ENCODE measurements at places on chromosomes 16 and 17.
A peak's percentile ranks its signal among the peaks of the same experiment; 100 is the strongest.

DNA sequence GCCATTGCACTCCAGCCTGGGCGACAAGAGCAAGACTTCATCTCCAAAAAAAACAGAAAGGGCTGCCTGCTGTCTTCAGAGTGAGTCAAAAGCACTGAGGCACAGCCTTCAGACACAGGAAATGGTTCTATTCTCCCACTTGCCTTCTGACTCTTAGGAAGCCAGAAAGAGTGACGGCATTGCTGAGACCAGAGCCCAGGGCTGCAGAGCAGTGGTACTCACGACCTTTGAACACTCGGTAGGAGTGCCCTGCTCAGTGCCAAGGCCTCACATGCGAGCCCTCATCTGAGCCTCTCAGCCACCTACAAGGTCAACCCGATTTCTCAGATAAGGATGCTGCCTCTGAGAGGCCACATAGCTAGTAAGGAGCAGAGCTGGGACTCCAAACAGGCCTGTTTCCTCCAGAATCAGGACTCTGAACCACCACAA, 3.5 kb upstream of the ITGAE start:
- no peak for DNase-seq

DNA sequence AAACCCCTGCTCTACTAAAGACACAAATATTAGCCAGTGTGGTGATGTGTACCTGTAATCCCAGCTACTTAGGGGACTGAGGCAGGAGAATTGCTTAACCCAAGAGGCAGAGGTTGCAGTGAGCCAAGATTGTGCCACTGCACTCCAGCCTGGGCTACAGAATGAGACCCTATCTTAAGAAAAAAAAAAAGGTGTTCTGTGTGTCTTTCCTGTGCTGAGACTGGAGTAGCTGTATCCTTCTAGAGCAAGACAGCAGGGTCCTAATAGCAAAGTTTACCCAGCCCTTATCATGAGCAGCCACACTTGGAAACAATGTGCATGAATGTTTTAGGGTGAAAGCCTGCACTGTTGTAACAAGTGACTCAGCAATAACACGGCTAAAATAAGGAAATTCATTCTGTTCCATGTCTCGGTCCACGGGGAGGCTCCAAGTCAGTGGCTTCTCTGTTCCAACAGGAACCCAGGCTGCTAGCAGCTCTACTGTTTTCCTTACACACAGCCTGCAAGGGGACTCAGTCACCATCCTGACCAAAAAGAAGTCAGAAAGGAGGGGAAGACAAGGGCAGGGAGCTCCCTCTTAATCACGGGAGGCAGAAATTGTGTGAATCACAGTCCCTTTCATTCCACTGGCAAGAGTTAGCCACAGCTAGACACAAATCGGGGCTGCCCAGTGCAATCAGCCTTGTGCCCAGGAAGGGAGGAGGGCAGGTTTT, 7.1 kb upstream of the SLC5A11 start:
- no peak for DNase-seq

DNA sequence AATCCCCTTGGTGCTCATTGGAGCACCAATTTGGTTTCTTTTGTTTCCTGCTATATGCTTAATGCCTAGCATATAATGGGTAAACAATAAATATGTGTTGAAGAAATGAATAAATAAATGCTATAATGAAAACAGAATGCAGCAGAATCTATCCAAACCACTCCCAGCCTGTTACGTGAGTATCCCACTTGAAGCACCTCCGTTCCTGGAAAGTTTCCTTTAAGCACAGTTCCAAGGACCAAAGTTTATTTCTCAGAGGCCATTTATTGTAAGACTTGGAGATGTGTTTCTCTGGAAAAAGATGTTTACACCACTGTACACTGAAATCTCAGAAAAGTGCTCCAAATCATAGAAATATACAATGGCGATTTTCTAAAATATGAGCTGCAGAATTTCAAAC, 187.0 kb downstream of the SOX9 start:
- DNase-seq: no peak

DNA sequence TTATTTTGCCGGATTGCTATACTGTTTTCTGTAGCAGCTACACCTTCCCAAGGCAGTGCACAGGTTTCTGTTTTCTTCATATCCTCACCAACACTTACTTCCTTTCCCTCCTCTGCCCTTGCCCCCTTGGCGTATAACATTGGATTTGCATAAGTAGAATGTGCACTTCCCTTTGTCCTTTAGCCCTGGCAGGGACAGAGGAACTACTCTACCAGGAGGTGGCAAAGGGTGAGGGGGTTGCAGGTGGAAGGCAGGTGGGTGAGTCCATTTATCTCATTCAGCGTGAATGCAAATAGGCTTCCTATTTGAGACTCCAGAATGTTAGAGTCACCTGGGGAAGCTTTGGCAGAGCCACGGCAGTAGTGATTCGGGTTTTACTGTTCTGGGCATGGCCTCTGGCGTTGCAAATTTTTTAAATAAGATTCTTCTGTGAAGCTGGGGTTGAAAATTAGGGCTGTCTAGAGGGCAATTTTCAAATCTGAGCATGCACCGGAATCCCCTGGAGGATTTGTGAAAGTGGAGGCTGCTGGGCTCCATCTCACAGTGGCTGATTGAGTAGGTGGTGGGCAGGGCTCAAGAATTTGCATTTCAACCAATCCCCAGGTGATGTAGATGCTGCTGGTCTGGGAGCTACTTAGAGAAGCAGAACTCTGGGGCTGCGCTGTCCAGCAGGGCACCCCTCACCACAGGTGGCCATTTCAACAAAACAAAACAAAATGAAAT, 84.7 kb downstream of the PLCG2 start:
- peak; percentile 57 for DNase-seq

- no peak for DNase-seq
Observed at GRCh38 chr16:27174007-27174406, 29.3 kb upstream of the KDM8 start.

DNA sequence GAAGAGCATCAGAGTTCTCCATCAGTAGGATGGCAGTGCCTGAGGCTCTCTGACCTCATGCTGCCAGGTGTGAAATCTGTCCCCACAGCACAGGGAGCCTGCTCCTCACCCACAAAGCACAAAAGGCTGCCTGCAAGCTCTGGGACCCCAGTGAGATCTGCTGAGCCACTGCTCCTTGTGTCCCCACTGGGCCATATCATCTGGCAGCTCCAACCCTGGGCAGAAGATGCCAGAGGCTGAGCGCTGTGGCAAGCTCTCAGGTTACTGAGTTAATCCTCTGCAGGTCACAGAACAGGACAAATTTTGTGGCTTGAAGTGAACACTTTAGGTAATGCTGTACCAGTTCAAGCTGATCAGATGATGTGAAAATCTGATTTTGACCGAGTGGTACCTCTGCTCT, 26.7 kb upstream of the ERN1 start:
- no peak for DNase-seq

DNA sequence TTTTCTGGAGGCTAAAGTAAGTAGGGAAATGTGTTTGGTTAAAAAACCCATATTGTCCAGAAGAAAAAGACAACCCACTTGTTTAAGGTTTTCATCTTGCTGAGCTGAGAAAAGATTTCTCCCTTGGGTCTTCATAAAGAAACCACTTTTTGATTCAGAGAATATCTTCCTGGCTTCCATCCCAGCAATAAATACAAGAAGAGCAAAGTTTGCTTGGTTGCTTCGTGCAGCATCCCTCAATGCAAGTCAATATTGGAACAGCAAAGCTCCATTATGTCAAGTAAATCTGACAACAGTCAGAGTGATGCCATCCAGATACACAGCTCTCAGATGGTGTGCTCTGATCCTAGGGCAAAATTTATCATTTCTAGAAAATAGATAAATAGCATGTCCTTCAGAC, 118.9 kb upstream of the PIRT start:
- no peak for DNase-seq

DNA sequence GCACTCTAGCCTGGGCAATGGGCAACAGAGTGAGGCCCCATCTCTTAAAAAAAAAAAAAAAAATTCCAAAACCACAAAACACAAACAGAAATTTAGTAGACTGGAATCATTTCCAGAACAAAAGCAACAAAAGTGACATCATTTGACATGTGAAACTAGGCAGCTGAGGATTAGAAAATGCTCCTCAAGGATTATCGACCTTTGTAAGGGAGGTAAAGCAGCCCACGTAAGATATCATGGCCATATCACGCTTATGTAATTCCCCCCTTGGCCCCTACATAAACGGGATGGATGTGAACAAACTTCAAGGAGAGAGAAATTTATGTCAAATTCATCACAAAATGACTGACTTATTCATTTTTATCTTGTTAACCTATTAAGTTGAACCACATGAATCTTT, 83.3 kb downstream of the WDR59 start:
- no peak for DNase-seq

GRCh38 chr16:69179328-69180010, 7.5 kb upstream of the SNTB2 start:
- DNase-seq: no peak

- no peak for DNase-seq
Observed at GRCh38 chr17:8622191-8622590, 8.3 kb downstream of the MYH10 start.

- DNase-seq: no peak
Observed at GRCh38 chr17:58755269-58755576, 431 bp upstream of the PPM1E start.

DNA sequence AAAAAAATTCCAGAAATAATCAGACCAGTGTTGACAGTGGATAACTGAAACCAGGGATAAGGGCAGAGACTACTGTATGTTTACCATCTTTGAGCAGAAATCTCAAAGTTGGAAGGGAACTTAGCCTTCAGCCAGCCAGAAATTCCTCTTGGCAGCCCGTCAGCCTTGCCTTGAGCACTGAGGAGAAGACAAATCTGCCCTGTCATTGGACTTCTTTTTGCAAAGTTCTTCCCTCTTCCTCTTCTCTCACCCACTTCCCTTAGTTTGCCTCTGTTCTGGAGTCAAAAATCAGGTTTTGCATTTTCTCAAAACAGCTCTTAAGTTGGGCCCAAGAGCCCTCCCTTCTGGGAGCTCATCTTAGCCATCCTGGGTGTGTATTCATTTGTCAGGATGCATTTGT, 6.2 kb downstream of the TUFM start:
- DNase-seq: no peak

- peak; percentile 22 for DNase-seq
Observed at GRCh38 chr16:19071811-19072777, 4.7 kb downstream of the COQ7 start.

- no peak for DNase-seq
Observed at GRCh38 chr16:70657956-70658355, 11.6 kb downstream of the IL34 start.

DNA sequence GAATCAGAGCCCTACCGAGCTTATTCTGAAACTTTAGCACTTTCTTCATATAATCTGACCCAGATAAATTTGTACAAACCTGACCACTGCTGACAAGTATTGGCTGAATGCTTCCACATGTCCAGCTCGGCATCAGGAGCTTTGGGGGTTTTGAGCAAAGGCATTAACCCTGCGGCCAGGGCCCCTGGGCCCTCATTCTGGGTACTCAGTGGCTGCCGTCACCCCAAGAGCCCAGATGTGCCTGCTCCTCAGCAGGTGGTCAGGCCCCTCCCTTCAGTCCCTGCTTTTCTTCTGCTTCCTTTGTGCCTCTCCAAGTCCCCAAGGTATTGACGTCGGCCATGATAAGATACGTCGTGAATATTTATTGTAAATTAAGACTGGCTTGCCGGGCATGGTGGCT, 47.3 kb upstream of the CHMP6 start:
- DNase-seq: no peak

DNA sequence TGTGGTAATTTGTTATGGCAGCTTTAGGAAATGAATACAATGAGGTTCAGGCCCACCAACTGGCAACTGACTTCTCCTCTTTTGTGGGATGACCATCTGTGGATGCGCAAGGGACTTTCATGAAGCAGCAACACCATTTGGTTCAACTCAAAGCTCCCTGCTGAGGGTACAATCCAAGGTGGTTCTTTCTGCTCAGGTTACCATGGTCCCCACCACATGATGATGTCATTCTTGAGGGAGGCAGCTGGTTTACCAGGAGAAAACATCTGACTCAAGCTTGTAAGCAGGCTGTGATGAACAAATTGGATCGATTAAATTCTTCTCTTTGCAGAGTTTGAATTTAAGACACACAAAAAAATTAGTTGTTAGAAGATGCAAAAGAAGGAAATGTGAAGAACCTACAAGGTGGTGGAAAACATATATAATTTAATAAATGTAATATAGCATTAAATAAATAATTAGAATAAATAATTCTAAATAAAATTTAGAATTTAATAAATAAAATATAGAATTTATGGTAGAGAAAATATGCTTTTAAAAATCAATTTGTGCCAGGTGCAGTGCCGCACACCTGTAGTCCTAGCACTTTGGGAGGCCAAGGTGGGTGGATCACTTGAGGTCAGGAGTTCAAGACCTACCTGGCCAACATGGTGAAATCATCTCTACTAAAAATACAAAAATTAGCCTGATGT, 67.6 kb upstream of the ANKFN1 start:
- DNase-seq: no peak

GRCh38 chr17:30095507-30096244, 20.9 kb upstream of the NSRP1 start:
- DNase-seq: no peak

GRCh38 chr16:69363281-69363717, 11.7 kb upstream of the TMED6 start:
- DNase-seq: no peak

- no peak for DNase-seq
Observed at GRCh38 chr16:2450535-2450934, 9.4 kb upstream of the TEDC2 start.

- DNase-seq: no peak
Observed at GRCh38 chr17:68294617-68295016, 3.3 kb downstream of the ARSG start.

- DNase-seq: no peak
Observed at GRCh38 chr17:37160944-37161343, 212.2 kb downstream of the AATF start.

DNA sequence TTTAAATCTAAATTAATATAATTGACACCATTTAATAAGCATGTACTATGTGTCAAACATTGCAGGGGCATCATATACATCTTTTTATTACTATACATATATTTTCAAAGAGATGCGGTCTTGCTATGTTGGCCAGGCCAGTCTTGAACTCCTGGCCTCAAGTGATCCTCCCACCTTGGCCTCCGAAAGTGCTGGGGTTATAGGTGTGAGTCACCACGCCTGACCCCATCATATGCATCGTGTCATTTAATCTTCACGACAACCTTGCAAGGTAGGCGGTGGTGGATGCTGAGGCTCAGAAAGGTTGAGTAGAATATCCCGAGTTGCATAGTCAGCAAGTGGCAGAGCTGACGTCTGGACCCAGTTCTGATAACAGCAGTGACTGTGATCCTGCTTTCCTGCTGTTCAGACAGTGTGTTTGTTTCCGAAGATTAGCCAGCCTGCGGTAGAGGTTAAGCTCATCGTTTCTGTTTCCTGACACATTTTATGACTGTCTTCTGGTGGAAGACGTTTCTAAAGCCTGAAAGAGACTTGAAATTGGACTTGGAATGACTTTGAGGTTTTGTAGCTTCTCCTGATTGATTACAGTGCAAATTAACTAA, 316.6 kb downstream of the SNX29 start:
- no peak for DNase-seq

- peak; percentile 29 for DNase-seq
Observed at GRCh38 chr17:32007463-32008298, 498 bp downstream of the LRRC37B start.
